ENCODE measurements at places on chromosomes 7 and 10. TPM values are rescaled to one million over a fixed set of nuclear protein-coding genes. Genes with fewer than 3 reads are reported as not detected.

GRCh38 chr10:32132357-32132946, 76.2 kb upstream of the KIF5B start:
- DNase-seq, result no peak

- DNase-seq, result no peak
These were observed 118.8 kb downstream of the DIP2C start for GRCh38 chr10:570628-571163.

DNA sequence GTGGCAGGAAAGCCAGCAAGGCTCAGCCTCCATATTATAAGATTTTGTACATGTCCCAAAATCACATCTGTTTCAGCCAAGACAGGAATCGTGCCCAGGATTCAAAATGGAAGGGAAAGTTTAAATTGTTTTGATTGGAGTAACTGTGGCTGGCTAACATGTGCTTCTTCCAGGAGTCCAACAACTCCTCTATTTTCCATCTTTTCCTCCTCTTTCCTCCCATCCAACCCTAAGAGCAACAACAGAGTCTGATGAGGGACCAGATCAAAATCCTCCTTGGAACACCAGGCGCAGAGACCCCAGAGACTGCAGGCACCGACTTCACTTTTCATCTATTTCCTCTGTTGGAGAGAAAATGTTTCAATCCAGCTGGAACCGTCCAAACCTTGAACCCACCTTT, 36.0 kb upstream of the SVIL start:
- no peak for DNase-seq

- no peak for DNase-seq
These were observed 6.7 kb upstream of the MGAM2 start for GRCh38 chr7:142104550-142105527.

GRCh38 chr7:29547421-29547820, 16.2 kb upstream of the PRR15 start:
- DNase-seq, result no peak

GRCh38 chr10:116138897-116139296, 134.1 kb downstream of the GFRA1 start:
- no peak for DNase-seq

CHST15 gene
- not detected for total RNA-seq

- DNase-seq, result no peak
These were observed 24.1 kb upstream of the ABCC2 start for GRCh38 chr10:99758211-99758891.

Data from activated T-helper 2 cell treated with anti-CD3 and anti-CD28 coated beads, Interferon-gamma antibody, Interleukin-2, Interleukin-4, amounts not matched to agents 10 μg/mL and 5 μg/mL and 100 μg/mL, durations not matched to agents 14 hours and 24 hours and 36 hours (primary cell).